ENCODE measurements at places on chromosomes 16 and 17. TPM values are rescaled to one million over a fixed set of nuclear protein-coding genes. Genes with fewer than 3 reads are reported as not detected.

ALOX15B gene
- total RNA-seq = 0.16 TPM

- DNase-seq = no peak
These were observed 24.7 kb downstream of the SOCS3 start for GRCh38 chr17:78335209-78335608.

DNA sequence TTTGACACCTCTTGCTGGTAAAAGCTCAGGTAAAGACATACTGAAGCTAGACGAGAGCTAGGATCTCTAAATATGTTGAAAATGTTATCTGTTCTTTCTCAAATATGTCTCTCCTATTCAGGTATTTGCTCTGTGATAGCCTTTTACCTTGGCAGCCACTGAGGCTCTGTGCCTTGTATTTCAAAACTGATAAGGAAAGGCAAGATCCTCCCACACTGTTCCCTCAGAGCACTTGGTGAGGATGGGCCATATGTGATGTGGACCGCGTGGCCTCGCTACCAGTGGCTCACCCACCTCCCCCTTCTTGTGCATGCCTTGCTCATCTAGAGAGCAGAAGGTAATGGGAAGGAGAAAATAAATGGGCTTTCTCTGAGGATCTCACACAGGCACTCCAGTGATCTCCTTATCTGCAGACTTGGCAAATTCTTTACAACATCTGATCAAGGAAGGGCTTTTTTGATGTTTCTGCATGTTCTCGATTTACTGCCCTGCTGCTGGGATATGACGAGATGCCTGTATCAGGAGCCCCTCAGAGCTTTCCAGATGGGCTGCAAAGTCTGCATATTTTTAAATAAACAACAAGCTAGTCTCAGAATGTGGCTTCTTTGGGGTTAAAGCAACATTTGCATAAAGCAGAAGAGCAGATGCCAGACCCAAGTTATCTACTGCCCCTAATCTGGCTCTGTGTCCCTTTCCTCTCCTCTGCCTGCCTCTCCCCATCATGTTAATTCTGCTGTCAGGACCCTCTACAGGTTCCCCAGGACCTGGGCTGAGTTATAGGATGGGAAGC is 16.9 kb downstream of the HOXB1 start:
- DNase-seq = no peak

GRCh38 chr17:50203604-50204345 is 2.3 kb upstream of the COL1A1 start:
- DNase-seq = no peak

STH gene
- 3.9 TPM for total RNA-seq

DNA sequence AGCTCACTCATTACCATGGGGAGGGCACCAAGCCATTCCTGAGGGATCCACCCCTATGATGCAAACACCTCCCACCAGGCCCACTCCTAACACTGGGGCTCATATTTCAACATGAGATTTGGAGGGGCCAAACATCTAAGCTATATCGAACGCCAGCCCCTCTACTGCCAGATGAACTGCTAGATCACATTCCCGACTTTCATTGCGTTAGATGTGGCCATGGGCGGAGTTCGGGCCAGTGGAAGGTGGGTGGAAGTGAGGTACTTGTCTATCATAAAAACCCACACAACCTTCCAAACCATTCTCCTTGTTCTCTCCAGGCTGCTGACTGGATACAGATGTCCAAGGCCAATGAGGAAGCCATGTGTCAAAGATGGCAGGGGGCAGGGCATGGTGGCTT is 27.0 kb upstream of the ANKRD40CL start:
- DNase-seq = no peak

DNA sequence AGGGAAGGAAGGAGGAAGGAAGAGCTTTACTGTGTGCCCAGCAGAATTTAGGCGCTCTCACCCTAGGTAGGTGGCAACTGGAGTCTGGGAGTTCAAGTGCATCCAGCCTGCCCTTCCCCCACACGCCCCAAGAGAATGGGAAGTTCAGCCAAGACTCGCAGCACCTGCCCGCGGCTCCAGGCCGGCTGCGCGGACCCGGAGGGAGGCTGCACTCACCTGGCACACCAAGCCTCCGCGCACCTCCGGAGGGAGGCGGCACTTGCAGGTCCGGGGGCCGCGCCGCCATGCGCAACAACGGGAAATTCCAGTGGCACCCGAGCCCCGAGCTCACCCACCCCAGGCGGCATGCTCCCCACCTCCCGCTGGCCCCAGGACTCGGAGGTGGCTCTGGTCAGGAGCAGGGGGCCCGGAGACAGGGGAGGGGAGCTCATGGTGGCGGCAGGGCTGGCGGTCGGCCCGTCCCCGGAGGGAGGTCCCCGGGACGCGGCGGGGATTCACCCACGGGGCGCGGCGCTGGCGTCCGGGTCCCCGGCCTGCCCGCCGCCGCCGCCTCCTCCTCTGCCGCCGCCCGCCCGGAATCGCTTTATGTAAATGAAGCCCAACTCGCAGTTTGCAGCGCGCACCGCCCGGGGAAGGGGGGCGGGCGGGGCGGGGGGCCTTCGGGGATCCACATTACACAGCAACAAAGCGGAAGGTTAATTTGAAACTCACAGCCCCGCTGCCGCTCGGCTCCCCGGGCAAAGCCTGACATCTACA is at the start of gene ZFHX3:
TSS of gene ZFHX3 (minus strand) at position 593 of the 756 bp plus-strand sequence. CDS start 87,983 bp downstream, outside the sequence.
- no peak for DNase-seq

DNA sequence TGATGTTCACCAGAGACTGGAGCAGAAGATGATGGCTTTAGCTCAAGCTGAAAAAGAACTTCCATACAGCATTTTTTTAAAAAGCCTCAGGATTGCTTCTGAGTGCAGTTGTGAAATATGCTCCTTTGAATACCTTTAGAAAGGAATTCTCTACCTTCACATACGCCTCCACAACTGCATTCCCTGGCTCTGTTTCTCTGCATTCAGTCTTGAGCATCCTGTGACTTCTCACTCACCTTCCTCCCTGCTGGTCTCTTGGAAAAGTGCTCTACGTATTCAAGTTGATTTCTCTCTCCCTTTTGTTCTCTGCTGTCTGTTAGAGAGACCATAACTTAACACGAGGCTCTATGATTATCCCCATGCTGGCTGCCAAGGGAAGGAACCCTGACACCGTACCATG is 34.5 kb downstream of the HS3ST2 start:
- no peak for DNase-seq

DNA sequence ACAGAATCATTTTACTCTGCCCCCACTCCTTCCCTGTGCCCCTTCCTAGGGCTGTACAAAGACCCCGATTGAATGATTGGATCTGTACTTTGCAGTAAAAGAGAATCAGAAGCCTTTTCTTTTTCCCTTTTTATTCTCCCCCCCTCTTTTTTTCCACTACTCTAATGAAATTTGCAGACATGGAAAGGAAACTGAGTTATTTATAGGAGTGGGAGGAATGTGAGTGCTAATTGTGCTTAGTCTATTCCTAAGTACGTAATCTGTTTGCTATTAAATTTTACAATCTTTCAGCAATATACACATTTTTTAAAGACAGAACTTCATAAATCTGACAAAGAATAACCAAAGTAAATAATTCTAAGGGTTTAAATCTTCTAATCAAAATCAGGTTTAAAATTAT is 314.3 kb downstream of the MAP2K6 start:
- DNase-seq = no peak

DNA sequence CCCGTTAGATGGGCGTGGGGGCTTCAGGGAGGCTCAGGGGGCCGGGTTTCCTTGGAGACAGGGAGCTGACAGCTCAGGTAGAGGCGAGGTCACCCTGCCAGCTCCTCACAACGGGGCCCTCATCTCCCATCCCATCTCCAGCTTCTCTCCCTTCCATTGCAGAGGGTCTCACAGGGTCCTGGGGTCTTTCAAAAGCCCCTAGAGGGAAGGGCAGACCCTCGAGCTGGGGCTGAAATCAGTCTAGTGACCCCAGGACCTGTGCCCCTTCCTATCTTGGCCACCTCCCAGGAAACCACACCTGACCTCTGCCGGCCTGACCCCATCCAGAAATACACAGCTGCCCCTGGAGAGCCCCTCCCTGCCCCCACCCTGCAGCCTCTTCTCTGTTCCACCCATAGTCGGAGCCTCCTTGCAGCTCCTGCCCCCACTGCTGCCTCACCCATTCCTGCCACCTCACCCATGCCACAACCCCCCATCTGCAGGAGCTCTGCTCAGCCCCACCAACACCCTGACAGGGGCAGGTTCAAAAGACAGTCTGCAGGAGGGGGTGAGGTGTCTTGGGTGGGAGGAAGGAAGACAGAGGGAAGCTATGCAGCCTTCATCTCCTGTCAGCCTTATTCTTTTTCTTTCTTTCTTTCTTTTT is 23.4 kb downstream of the PIK3R5 start:
- DNase-seq = no peak

DOK4 gene
- total RNA-seq = 65.0 TPM

NPIPA2 gene
- not detected for total RNA-seq

- no peak for DNase-seq
These were observed at the start of gene PPL for GRCh38 chr16:4936991-4937781. Gene PPL (minus strand): TSS chr16:4937148. CDS start chr16:4937045, 103 bp downstream.

KCTD5 gene
- total RNA-seq = 20.9 TPM

DNA sequence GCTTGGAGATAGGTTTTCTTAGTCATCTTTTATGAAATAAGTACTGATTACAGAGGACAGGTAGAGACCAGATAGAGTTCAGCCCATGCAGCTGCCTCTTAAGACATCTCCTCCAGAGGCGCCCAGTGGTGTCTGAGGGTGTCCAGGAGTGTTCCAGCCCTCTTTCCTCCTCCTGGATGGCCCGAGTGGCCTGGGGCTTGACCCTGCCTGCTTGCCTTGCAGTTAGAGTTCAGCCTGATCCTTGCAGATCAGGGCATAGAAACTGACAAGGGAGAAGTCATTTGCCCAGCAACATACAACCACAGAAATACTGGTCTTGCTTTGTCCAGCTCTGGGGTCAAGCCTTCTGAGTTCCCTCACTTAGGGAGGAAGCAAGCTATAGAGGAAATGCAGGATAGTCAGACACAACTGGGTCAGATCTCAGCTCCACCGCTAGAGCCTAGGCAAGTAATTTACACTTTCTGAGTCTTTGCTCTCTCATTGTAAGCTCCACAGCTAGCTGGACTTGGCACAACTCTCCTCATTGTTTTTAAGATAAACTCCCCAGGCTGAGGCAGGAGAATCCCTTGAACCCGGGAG is 3.6 kb upstream of the CCL1 start:
- no peak for DNase-seq

GRCh38 chr16:8109510-8110369 is 480.6 kb downstream of the TMEM114 start:
- no peak for DNase-seq

DNA sequence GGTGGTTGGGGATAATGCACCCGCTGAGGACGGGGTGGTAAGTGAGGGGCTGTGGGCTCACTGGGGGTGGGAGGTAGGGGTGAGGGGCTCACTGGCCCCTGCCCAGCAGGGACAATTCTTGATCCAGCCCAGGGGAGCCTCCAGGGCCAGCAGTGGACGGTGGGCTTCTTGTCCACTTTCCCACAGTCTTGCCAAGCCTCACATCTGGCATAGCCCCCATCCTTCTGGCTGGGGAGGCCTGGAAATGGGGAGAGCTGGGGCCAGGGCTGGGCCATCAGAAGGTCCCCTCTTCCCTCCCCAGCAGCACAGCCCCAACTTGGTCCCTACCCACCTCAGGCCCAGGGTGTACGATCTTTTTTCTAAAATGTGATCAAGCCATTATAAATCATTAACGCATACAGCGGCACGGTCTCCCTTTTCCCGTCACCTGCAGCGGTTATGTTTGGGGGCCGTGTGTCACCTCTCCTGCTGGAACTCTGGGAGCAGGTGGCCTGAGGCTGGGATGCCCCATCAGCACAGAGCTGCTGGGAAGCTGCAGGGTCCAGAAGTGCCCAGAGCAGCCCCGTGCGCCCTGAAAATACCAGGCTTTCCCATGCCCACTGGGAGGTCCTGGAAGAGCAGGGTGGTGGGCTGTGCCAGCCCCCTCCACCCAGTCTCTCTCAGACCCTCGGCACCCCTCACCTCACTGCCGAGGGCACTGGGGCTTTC is 7.2 kb upstream of the SETD6 start:
- DNase-seq = no peak

- no peak for DNase-seq
These were observed 3.3 kb downstream of the TAOK1 start for GRCh38 chr17:29393436-29393835.

ITGA2B gene
- total RNA-seq = 0.78 TPM

HID1 gene
- 13.7 TPM for total RNA-seq

GRCh38 chr17:52106072-52106471 is 52.4 kb downstream of the CA10 start:
- no peak for DNase-seq

DNA sequence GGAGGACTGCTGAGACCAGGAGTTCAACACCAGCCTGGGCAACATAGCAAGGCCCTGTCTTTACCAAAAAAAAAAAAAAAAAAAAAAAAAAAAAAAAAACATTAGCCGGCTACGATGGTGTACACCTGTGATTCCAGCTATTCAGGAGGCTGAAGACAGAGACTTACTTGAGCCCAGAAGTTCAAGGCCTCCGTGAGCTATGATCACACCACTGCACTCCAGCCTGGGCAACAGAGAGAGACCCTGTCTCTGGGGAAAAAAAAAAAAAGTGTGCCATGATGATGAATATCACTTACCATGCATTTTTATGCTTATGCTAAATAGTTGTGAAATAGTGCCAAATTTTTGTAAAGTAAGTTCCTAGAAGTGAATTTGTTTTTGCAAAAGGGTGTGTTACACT is 197.0 kb downstream of the LGALS9B start:
- DNase-seq = no peak

- no peak for DNase-seq
These were observed 148.9 kb downstream of the RPTOR start for GRCh38 chr17:80693511-80693910.

GCGR gene
- not detected for total RNA-seq

ANKRD40 gene
- total RNA-seq = 31.4 TPM

GRCh38 chr17:80476877-80477646 is 655 bp upstream of the NPTX1 start:
- no peak for DNase-seq

DNA sequence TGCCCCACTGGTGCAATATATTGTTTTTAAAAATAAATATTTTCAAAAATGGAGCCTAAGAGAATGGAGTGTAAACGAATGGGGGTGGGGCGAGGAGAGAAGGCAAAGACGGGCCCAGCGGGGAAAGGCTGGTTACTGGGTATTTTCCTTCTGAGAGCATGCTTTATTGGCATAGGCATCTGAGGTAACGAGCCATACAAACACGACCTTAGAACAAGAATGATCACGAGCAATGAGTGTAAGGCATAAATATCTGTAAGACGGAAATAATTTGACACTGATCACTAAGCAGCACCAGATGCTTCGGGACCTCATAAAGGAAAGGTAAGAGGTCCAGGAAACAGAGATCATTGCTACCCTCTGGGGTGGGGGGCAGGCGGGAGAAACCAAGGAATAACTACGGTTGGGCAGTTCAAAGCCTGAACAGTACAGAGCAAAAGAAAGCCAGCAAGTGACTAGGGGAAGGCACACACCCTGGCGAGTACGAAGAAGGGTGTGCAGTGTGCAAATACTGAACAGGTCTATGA is 959 bp downstream of the SSH2 start:
- no peak for DNase-seq

GRCh38 chr16:68228652-68229051 is 7.3 kb downstream of the ESRP2 start:
- DNase-seq = no peak

KRTAP4-3 gene
- not detected for total RNA-seq

KRTAP9-8 gene
- not detected for total RNA-seq

- DNase-seq = no peak
These were observed 237.4 kb upstream of the TOM1L1 start for GRCh38 chr17:54662978-54663876.

- DNase-seq = no peak
These were observed 19.1 kb upstream of the LIMD2 start for GRCh38 chr17:63718988-63719387.

GRCh38 chr17:39981207-39981741 is 667 bp downstream of the PSMD3 start:
- DNase-seq = no peak

FN3K gene
- 11.1 TPM for total RNA-seq
